Stimulated activated naive CD8-positive, alpha-beta T cell treated with anti-CD3 and anti-CD28 coated beads, Interleukin-15, Interleukin-2, amounts not matched to agents 100 U/mL and 50 U/mL, for 24 hours (primary cell): ENCODE measurements at places on chromosomes 3 and 15.

DNA sequence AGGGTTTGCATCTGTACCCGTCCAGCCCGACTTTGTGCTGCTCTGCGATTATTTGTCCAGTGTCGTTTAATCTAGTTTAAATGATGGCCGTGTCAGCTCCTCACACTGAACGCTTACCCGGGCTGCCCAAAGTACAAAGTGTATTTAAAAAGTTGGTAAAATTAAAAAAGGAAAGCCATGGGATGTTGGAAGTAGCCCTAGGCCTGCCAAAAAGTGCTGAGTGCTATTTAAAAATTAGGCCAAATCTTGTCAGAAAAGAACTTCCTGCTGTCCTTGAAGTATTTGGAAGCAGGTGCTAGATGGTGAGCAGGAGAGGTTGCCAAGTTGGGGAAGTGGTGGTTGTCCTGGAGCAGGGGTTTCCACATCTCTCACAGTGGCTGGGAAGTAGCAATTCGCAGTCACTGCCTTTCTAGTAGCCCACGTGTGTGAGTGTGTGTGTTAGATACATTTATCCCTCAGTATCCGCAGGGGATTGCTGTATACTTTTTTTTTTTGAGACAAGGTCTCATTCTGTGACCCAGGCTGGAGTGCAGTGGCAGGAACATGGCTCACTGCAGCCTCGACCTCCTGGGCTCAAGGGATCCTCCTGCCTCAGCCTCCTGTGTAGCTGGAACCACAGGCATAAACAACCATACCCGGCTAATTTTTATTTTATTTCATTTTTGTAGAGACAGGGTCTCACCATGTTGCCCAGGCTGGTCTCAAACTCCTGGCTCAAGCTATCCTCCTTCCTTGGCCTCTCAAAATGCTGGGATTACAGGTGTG lies 664 bp downstream of the PPCDC start:
- DNase-seq: no peak

- peak; percentile 77 for DNase-seq
Measured at GRCh38 chr3:186259612-186260383, 102.2 kb downstream of the DGKG start.

GRCh38 chr3:147404800-147405230 lies 1.5 kb downstream of the ZIC4 start:
- DNase-seq: no peak

- DNase-seq: no peak
Measured at GRCh38 chr15:36407647-36408046, 171.8 kb upstream of the CDIN1 start.

DNA sequence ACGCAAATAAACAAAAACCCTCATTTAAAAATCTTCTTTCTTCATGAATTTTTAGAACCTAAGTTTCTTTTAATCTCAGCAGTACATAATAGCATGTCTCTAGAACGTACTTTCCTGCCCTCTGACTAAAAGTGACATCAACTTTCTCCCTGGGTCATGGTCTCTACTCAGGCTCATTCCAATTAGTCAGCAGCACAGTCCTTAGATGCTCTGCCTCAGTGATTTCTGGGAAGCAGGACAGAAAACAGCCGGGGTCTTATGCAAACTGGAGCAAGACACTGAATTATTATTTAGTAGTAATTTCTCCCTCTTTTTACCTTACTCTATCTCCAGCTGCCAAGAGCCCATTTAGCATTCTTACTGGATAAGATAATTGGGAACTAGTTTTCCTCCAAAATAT lies 365.2 kb downstream of the TUSC7 start:
- no peak for DNase-seq

DNA sequence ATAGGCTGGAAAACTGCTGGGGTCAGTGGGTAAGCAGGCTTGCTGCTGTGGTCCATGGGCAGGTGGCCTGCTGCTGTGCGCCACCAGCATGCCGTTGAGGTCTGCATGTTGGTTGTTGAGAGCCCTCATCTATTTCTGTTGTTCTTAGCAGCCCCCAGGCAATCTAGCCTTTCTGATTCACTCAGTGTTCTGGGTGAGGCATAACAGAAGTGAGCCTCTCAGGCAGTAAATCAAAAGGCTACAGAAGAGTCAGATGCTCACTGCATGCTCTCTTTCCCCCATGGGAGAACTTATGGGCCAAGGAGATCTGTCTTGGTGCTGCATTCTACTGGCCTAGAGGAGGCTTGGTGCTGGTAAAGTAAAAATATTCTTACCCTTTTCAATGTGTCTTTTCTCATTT lies 67.8 kb upstream of the ATP10A start:
- no peak for DNase-seq

DNA sequence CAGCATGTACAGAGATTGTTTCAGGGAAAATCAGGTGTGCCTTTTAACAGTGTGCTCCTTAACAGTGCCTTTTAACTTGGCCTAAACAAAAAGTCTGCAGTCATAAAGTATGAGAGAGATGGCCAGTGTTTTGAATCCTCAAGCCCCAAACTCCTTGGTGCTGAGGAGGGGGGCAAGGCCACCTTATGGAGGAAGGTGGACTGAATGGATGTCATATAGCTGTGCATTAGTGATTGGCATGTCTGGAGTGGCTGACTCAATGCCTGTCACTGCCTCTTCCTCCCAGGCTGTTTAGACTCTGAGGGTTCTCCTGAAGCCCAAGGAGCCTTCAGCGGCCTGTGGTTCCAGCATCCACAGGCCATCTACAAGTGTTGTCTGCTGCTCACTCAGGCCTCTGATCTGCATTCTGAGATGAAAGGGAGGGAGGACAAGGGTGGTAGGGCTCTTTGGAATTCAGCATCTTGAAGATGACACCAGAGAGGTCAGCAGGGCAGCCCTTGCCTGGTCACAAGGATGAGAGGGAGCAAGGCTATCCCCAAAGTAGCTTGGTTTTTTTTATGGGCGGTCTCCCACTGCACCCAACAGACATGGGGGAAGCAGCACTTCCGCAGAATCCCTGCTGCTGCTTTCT lies 1.5 kb downstream of the FOXL2NB start:
- no peak for DNase-seq

DNA sequence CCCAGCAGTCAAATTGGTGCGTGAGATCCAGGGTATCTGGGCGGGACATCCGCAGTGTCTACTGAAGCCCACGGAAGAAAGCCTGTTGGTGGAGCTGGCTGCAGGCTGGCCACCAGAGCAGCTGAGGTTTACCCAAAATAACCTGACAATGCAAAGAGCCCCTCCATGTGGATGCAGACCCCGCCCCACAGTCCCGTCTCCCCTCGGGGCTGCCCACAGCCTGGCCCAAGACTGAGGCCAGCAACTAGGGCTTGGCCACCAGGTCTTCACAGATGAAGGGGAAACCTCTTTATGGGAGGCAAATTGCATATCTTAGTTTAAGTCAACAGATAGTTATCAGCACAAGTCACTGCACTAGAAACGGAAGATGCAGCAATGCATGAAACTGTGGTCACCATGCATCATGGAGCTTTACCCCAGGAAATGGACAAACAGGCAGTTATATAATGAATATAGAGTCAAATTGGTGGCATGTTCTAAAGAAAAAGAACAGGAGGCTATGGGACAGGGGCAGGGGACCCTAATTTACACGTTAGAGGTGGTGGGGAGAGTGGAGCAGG lies 86.3 kb downstream of the ARNT2 start:
- DNase-seq: no peak

GRCh38 chr3:56413911-56414310 lies 54.4 kb downstream of the ERC2 start:
- DNase-seq: no peak

DNA sequence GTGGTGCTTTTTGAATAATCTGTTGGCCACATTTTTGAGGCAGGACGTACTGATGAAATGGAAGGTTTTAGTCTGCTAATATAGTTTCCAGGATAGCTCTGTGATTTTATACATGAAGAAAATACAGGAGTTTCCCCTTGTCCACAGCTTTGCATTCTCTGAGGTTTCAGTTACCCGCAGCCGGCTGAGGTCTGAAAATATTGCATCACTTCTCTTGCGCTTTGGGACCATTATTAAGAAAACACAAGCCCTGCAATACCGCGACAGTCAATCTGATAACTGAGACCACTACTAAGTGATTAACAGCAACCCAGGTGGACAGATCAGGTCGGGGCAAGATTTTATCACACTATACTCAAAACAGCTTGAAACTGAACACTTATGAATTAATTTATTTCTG lies 33.0 kb downstream of the BLM start:
- DNase-seq: peak; percentile 27

DNA sequence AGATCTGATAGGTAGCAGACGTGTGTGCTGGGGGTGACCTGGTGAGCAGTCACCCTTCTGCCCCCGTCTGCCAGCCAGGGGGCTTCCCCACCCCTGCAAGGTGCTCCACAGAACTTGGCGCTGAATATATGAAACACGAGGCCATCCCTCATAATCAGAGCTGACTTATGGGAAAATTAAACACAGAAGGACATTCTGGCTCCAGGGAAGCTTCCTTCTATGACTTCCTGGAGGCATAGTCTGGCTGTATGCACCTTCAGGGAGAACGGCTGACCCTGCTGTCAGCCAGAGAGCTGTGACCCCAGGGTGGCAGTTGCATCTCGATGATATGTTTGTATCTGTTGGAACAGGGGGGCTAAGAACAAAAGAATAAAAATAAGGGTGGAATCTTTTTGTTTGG lies 26.6 kb upstream of the MRPS22 start:
- no peak for DNase-seq

DNA sequence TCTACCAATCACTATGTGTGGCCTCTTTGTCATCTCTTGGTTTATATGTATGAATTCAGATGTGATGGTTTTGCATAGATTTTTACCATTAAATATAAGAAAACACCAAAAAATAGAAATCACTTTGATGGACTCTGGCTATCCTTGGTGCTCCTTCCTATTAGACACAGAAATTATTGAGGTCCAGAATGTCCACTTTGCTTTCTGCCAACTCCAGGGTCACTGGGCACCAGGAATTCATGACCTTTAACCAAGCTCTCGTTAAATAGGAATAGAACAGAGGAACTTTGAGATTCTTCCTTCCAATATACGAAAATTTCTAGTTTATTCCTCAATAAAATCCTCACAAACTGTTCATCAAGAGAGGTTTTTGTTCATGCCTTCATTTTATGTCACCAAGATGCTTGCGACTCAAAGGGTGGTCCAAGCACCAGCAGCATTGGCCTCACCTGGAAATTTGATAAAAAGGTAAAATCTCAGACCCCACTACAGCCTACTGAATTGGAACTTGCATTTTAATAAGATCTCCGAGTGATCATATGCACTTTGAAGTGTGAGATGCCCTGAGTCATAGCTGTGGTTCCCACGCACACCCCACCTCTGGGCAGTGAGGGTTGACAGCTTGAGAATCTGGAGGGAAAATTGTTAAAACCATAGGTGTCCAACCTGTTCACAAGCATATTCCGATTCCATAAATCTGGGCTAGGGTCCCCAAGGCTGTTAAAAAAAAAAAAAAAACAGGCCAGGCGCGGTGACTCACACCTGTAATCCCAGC lies 286.6 kb downstream of the IL5RA start:
- DNase-seq: no peak

- no peak for DNase-seq
Measured at GRCh38 chr3:39299279-39299678, 19.4 kb upstream of the CX3CR1 start.

GRCh38 chr15:84881520-84881830 lies 3.0 kb upstream of the SLC28A1 start:
- no peak for DNase-seq

GRCh38 chr15:95044745-95045417 lies 813.5 kb downstream of the MCTP2 start:
- no peak for DNase-seq

DNA sequence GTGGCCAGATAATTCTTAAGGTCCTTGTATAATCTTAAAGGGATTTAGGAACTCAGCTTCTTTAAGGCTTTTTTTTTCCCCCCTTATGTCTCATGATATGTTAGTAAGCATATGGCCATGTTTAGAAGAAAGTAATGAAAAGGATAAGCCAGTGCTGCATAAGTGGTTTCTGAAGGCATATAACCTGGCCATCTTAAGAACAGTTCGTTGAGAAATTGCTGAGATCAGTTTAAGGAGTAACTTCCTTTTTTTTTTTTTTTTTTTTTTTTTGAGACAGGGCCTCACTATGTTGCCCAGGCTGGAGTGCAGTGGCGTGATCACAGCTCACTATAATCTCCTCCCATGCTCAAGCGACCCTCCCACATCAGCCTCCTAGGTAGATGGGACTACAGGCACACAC lies 51.7 kb downstream of the UBE2E2 start:
- no peak for DNase-seq

GRCh38 chr3:103787164-103787871 lies 1352.5 kb downstream of the ZPLD1 start:
- DNase-seq: no peak

- no peak for DNase-seq
Measured at GRCh38 chr15:62417439-62417838, 252.4 kb upstream of the C2CD4B start.

DNA sequence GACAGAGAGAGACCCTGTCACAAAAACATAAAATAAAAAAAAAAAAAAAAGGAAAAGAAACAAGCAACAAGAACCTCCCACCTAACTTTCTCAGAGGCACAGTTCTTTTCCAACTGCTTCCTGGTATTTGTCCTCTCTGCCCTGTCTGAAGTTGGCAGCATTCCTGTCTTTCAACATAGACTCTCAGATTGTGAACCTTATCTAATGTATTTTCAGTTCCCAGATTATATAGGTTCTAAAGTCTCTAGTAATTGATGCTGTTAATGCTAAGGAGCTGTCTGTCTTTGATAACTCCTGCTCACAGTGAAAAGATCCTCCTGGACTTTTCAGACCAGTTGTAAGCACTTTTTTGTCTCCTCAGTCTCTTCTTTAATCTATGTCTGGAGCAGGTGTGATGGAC lies 199.5 kb upstream of the P2RY1 start:
- DNase-seq: no peak

GRCh38 chr3:175093748-175094147 lies 234.6 kb downstream of the NAALADL2 start:
- no peak for DNase-seq

DNA sequence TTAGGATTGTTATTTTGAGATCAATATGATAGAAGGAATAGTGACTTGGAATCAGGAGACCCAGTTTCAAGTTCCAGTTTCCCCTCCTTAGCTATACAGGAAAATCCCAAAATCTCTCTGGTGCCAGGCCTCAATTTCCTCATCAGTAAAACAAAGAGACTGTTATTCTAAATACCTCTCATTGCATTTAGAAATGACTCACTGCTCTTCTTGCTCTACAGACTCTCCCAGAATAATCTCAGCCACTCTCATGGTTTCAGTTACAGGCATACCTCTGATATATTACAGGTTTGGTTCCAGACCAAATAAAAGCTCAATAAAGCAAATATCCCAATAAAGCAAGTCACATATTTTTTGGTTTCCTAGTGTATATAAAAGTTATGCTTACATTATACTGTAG lies 28.3 kb downstream of the IMPG2 start:
- no peak for DNase-seq

DNA sequence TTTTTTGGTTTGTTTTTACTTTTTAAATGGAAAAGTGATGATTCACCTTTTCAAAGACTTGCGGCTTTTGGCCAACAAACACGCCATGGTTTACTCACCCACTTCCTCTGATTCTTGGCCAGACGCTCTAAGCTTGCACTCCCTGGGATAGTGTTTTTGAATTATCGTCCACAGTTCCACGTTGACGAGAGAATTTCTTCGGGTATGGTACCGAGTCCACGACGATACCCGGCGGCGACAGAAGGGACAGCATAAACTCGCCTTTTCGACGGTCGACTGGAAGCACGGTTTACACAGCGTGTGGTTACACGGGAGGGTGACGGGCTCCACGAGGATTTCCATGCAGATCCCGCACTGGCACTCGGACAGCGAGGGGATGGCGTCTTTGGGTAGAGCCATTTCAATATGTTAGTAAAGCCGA lies 783 bp downstream of the RNF168 start:
- peak; percentile 53 for DNase-seq
